D721Med (cell line): ENCODE measurements at places on chromosomes 1 and 21.

- no peak for DNase-seq
Observed at GRCh38 chr1:20073256-20073655, 3.3 kb downstream of the PLA2G5 start.

- DNase-seq, result no peak
Observed at GRCh38 chr1:115729756-115730155, 38.8 kb downstream of the CASQ2 start.

DNA sequence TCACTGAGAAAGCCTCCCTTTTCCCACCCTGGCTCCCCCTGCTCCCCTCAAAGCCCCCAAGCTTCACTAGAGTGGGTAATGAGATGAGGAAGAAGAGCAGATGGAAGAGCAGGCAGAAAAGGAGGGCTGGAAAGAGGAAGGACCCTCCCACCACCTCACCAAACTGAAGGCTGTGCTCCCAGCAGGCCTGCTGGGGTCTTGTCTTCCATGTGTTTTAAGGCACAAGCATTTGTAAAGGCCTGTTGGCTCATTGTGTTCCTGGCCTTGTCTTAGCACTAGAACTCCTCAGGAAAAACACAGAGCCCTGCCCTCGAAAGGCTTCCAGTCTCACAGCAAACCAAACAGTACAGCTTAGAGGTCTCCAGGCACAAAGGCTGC lies 51.5 kb downstream of the TOMM20 start:
- no peak for DNase-seq

DNA sequence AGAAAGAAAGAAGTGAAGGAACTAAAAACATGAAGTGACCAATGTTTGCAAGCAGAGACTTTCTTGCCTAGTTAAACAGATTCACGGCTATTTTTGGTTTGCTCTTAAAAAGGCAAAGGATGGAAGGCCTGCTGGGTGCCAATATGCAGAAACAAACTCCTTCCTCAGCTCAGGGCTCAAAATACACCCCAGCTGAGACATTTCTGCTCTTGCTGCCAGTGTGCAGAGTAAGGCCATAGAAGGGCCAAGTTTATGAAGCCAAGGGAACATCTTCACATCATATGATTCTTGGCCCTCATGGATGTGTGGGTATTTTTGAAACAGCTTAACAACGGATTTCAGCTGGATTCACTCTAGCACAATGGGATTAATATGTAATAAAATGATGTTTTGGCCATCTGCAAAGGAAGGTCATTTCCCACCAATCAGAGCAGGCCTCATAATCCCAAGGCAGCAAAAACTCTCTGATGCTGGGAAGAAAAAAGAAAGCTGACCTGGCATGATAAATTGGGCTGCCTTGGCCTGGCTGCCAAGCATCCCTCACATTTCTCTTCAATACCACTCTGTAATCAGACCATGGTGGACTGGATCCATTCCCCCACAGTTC lies 70.7 kb downstream of the CAPZB start:
- no peak for DNase-seq

- no peak for DNase-seq
Observed at GRCh38 chr1:98557895-98558294, 103.6 kb upstream of the SNX7 start.

DNA sequence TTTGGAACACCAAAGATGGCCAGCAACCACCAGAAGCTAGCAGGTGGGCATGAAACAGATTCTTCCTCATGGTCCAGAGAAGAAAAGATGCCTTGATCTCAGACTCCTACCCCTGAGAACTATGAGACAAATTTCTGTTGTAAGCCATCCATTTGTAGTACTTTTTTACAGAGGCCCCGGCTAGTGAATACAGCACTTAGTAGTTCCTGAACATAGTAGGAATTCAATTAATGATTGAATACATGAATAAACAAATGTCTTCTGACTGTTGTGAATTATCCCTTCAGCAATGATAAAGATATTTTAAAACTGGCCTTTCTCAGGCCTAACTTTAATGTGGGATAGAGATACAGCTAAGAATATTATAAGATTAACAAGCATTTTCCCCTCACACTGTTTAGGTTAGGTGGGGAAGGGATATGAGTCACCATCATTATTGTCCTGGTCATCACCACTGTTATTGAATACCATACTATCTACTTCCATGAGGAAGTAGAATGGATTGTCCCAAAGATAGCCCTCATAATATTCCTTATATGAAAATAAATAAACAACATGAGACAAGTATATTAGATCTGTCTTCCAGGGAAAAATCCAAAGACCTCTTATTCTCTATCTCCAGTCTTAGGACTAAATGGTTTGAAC lies 51.4 kb downstream of the ADCY10 start:
- DNase-seq, result no peak

DNA sequence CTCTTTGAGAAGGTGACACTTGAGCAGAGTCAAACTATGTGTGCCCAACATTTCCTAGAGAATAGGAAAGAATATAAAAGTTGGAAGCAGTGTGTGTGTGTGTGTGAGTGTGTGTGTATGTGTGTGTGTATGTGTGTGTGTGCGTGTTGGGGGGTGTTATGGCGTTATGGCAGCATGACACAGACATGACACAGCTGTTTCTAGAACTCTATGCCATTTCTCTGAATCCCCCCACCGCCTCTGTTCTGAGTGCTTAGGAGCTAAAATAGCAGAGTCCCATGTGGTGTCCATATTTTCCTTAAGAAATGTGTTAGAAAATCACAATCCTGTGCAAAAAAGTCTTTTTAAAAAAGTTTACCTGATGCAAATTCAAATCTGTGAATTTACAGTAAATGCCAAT lies 556.1 kb downstream of the RWDD3 start:
- DNase-seq, result no peak

- DNase-seq, result no peak
Observed at GRCh38 chr1:173856903-173857302, 10.9 kb downstream of the GAS5 start.

GRCh38 chr21:32281531-32281930 lies 2.7 kb upstream of the MIS18A start:
- no peak for DNase-seq

DNA sequence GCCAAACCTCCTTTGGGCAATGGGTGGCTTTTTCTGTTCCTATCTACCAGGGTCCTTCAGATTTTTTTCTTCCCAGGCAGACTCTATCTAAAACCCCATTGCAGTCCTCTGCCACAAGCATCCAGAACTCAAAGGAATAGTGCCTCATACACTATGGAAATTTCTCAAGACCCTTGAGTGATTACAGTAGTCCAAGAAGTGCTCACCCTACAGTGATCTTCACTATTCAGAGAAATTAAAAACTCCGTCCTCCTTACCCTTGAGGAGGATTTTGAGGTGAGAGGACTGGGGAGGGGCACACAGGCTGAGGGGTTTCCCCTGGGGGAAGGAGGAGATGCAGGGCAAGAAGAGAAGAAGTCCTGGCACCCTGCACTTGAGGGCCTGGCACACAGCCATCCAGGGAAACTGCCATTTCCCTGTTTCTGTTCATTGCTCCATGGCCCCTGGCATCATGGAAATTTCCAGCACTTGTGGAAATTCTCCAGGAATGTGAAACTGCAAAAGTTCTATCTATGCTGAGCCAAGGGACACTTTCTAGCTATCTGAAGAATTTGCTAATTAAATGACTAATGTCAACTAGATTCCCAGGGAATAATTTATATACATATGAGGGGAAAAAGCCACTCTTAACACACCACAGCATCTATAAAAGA lies 102.5 kb upstream of the ATP1B1 start:
- DNase-seq, result no peak

DNA sequence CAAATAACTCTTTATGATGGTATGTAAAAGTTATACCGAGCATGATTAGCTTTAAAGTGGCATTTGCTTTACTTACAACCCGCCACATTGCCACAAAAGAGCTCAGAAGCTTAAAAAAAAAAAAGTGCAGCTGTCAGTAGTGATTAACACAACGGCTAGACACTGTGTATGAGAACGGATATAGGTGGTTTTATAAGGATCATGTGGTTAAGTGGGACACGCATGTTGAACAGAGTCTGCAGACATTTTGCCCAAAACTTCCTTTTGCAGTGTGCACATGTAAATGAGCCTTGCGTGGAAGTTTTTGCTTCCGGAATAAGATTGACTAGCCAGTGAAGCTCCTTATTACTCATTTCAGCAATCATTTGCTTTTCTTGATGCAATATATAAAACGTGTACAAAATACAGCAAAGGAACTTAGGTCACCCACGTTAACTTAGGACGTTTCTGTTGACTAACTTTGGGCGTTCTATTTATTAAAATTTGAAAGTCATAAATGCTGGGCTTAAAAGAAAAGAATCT lies 58.7 kb upstream of the RGS1 start:
- DNase-seq, result no peak

- DNase-seq, result no peak
Observed at GRCh38 chr1:206029484-206029883, 5.8 kb upstream of the CTSE start.

- no peak for DNase-seq
Observed at GRCh38 chr1:48969971-48970370, 193.3 kb upstream of the BEND5 start.

DNA sequence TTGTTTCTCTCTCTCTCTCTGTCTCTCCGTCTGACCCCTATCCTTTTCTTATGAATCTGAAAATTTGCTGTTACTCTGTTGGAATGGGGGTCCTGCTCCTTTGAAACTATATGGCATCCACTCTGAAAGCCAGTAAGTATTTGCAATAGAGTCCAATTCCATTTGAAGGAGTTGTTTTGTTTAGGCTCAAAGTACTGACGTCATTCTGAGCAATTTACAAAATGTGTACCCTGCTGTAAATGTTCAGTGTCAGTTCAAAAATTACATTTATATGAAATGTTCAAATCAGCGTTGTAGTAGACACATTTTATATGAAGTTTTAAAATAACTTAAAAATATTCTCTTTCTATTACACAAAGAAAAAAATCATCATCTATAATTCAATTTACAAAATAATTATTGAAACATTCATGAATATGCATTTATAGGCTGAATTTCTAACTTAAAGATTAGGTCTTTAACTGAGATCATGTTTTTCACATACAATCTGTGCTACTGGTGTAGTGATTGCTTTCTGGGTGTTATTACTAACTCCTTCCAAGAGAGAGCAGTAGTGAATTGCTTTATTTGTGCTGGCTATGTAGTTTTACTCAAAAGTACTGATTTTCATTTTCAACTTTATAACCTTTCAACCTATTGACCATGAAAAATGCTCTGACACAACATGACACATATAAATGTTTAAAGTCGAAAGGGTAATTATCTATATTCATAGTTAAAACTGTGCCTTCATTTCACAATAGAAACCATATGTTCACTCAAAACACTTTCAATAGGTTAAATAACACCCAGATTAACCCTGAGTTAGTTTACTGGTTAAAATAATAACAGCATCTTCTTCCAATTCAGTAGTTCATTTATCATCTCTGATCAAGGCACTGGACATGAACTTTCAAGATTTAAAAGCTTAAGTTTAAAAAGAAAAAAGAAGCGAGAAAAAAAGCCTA lies 253.1 kb upstream of the ADGRL4 start:
- no peak for DNase-seq

- DNase-seq, result no peak
Observed at GRCh38 chr1:165501970-165502348, 41.8 kb upstream of the LRRC52 start.

- DNase-seq, result no peak
Observed at GRCh38 chr21:25813917-25814316, 79.1 kb downstream of the GABPA start.

DNA sequence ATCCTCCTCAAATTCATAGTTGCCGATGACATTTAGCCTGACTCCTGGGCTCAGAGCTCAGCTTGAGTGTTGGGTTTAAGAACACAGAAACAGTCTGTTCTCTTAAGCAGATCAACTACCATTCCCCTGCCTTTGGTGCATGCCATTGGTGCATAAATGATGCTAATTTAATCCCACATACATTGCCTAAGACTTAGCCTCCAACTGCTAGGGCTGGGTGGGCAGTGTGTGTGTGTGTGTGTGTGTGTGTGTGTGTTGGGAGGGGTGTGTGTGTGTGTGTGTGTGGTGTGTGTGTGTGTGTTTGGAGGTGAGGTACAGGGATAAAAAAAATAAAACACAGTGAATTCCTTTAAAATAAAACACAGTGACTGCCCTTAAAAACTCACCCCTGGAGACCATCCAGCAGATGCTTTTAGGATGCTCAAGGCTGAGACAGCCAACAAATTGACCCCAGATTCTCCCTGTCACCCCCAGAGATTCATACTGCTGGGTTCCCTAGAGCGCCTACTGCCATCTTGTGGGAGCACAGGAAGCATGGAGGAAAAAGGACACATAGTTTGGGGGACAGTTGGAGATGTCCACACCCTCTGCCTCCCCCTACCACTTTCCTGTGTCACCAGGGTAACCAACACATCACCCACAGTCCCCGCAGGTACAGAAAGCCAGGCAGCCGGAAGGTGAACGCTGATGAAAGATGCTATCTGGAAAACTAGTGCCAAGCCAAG lies 30.6 kb downstream of the KLHDC7A start:
- DNase-seq, result no peak

DNA sequence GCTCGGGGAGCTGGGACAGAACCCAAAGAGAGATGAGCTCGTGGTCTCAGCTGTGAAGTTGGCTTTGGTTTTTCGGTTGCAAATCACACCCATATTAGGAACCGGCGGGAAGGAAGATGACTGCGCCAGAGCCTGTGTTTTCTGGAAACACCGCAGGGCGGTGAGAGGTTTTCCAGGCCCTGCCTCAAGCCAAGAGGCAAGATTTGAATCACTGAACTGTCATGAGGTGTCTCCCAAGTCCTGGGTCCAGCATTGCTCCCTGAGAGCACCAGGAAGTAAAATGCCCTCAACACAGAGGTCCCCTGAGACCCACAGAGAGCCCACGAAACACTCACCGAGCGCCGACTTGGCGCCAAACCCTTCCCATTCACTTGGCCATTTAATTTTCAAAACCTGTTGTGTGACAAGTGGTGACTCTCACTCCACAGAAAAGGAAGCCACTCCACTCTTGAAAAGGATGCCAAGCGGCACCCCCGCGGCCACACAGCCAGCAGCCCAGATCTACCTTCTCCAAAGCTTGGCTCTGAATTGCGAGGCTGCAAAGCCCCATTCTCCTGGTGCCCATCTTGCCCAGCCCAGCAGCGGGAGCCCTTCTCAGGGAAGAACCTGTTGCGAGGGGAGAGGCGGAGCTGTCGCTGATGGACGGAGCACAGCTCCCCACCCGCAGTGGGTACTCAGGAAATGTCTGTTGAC lies 99.0 kb upstream of the RUNX3 start:
- no peak for DNase-seq

- no peak for DNase-seq
Observed at GRCh38 chr1:223707256-223708000, 4.9 kb upstream of the CAPN2 start.

- no peak for DNase-seq
Observed at GRCh38 chr1:168081373-168082007, 55.2 kb downstream of the GPR161 start.

GRCh38 chr1:84402060-84402459 lies 3.8 kb downstream of the DNASE2B start:
- DNase-seq, result no peak

GRCh38 chr1:234969581-234970400 lies 158.8 kb downstream of the TOMM20 start:
- DNase-seq, result no peak

DNA sequence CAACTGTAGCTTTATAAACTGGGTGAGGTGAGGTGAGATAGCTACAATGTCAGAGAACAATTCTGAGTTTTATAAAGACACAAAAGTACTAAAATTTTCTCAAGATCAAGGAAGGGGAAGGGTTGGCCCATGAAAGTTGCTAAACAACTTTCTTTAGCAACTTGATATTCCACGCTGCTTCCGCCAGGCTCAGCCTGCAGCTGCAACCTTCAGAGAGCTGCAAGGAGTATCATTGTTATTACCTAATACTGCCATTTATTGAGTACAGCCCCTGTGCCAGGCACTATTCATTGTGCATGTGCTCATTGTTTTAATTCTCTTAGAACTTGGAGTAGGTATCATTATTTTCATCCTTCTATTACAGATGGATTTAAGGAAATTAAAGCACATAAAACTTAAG lies 34.1 kb upstream of the SUCO start:
- DNase-seq, result no peak

GRCh38 chr1:47469910-47470309 lies 32.1 kb downstream of the FOXD2 start:
- DNase-seq, result no peak
